Activated gamma-delta T cell (primary cell): ENCODE measurements at places on chromosomes 6 and 20.

GRCh38 chr6:111810294-111811131 lies 62.7 kb downstream of the FYN start:
- DNase-seq = no peak

DNA sequence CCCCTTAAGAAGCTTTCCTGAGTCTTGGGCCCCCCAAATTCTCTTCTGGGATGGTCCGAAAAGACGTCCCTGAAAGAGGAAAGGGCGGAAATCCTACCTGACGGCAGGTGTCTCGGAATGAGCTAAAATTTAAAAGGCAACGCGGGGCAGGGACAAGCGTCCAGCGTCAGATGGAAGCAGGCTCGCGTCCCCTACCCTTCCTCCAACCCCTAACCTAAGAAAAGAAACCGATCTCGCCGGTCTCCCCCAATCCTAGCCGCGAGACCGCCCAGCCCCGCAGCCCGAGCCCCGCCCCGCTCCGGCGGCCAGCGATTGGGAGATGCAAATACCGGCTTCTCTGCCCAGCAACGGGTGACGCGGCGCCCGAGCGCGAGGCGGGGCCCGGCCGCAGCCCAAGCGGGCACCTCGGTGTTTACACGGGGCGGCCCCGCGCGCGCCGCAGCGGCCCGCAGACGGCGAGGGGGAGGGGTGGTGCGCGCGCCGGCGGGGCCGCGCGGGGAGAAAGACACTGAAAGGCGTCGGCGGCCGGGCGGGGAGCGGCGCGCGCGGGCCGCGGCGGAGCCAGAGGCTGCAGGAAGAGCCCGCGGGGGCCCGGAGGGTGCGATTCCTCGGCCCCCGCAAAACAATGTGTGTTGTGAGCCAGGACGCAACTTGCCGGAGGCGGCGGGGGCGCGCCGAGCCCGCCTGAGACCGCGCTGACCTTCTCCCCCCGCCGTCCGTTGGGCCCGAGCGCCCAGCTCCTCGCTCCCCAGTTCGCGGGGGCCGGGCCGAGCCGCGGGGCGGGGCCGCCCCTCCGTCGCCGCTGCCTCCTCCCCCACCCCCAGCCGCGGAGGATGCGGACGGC lies at the start of gene SOX12:
SOX12 (plus strand) TSS at position 508 of the 844 bp plus-strand sequence. CDS start 373 bp downstream, outside the sequence.
- DNase-seq = peak; percentile 96

DNA sequence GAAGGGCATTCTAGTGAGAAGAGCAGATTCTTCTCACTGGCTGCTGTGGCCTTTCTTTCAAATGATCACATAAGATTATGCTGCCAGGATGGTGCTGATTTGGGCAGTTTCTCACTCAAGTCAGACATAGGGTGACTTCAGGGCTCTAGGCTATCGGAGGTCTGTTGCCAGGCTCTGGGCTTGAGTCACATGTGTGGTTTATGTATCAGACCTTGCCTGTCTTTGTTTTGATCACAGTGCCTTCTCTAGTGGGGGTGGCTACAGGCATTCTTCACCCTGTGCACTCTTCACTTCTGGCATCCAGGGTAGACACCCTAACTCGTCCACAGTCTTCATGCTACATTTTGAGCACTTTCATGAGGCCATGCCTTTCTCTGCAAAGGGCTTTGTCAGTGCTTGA lies 823.7 kb upstream of the MAN1A1 start:
- DNase-seq = no peak

- no peak for DNase-seq
These were observed 7.4 kb downstream of the FRMD1 start for GRCh38 chr6:168071620-168072019.

DNA sequence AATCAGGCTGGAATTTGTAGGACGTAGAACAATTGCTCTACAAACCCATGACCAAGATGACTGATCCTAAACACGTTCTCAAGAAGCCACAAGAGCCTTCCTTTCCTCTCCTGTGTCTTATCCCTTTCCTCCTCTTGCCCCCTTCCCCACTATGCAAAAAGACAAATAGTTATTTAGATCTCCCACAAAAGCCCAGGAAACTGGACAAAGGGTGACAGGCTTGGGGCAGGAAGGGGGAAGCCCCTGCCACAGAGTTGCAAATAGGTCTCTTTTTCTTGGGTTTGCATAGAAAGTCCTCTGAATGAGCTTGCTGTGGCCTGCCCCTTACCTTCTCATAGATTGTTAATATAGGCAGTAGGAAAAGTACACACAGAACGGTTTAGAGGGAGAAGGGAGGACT lies 377.1 kb upstream of the BTBD3 start:
- no peak for DNase-seq

- no peak for DNase-seq
These were observed 169.1 kb downstream of the IBTK start for GRCh38 chr6:82078286-82078908.
